ENCODE measurements at places on chromosomes 13 and 19.

DNA sequence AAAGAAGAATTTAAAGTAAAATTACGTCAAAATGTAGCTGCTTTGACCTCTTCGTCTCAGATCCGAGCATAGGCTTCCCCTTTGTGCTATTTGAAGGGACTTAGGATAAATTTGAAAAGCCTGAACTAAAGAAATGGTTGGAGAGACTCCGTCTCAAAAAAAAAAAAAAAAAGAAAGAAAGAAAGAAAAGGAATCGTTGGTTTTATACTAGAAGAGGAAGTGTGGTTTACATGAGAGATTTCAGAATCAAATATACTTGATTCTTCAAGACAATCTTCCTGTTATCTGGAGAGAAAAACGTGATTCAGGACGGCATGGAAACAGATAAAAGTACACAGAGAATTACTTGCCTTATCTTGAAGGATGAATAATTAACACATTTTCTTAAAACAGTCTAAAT, 474 bp upstream of the ZNF780B start:
- DNase-seq = no peak

- no peak for DNase-seq
These were observed 38.2 kb downstream of the TMTC4 start for GRCh38 chr13:100636441-100636840.

- DNase-seq = peak; percentile 56
These were observed 5.1 kb downstream of the CD37 start for GRCh38 chr19:49340069-49340864.

- DNase-seq = no peak
These were observed 11.7 kb upstream of the ADGRE5 start for GRCh38 chr19:14369399-14370168.

DNA sequence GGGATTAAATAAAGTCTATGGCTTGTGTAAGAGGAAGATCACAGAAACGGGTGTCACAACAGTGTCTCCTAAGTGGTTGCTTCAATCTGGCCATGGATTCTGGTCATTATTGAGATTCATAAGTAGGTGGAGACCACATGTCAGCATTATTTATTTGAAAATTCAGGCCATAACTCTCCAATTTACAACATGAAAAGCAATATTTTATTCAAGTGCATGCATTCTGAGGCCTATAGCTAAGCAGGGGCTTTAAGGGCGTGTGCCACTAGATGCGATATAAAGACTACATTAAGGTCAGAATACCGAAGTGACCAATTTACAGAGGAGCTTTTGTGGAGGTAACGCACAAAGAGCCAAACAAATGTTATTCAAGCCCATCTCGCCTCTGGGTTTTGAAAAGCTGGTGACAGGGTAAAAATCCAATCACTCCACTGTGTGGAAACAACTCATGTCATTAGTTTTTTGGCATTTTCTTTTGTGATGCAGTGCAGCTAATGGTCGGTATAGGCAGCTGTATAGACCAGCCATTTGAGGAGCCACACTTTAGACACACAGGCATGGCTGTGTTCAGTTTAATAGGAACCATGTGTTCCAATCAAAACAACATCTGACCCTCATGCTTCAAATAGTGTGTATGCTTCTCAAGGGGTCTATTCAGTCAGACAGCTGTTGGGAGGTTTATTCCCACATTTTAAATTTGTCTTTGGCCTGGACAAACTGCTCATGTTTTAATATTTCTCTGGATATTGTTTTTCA, 123.7 kb downstream of the KL start:
- no peak for DNase-seq

DNA sequence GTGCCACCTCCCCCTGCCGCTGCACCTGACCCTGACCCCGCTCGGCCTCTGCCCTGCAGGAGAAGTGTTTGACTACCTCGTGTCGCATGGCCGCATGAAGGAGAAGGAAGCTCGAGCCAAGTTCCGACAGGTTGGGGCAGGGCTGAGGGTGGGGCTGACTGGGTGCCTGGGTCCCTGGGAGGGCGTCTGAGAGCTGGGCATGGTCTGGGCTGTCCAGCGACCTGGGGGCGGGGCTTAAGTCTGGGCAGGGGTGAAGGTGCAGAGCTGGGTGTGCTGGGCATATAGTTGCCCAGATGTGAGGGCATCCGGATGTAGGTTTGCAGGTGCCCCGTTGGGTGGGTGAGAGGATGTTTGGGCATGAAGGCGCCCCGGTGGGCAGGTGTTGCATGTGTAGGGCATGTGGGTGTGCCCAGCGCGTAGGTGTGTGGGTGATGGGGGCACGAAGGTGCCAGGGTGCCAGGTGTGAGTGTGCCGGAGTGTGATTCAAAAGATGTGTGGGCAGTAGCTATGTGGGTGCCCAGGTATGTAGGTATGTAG, 13.8 kb downstream of the MARK4 start:
- DNase-seq = no peak

DNA sequence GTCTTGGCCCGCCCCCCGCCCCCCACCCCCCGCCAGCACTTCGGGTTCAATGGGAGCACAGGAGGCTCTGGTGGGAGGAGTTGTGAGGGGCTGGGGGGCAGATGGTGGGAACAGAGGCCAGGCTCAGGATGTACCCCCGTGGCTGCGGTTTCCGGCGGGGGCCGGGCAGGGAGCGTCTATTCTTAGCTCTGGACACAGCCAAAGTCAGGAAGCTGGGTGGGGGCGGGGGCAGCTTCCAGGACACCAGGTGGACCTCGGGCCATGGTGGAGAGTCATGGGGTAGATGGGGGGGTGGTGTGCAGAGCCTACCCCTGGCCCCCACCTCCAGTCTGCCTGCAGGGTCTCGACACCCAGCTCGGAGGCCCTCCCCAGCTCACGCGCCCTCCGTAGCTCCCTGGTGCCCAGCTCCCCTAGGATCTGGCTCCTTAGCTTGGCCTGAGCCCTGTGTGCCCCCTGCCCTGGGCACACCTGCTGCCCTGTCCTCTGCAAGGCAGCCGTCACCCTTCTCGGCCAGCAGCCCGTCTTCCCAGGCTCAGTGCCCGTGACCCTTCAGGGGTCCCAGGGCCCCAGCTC, 2.2 kb upstream of the TBXA2R start:
- DNase-seq = peak; percentile 12

GRCh38 chr13:32010136-32010535, 21.4 kb upstream of the FRY start:
- DNase-seq = no peak

- no peak for DNase-seq
These were observed 1.1 kb downstream of the DLEU7 start for GRCh38 chr13:50842251-50842989.

GRCh38 chr13:27226991-27227390, 24.4 kb upstream of the RPL21 start:
- DNase-seq = no peak

DNA sequence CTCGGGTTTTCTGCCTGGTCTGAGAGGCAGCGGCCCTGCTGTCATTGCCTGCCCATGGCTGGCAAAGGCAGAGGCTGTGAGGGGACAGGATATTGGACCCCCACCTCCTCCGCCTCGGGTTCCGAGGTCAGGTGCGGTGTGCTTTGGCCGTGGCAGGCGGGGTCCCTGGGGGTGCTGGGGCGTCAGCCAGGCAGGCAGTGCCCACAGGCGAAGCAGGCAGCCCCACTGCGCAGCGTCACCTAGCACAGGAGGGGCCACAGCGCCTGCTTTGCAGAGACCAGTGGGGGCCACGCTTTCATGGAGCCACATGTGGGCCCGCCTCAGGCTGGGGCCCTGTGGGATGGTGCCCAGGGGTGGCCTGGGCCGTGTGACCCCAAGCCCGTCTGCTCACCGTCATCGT, 96.0 kb downstream of the KDM4B start:
- no peak for DNase-seq

DNA sequence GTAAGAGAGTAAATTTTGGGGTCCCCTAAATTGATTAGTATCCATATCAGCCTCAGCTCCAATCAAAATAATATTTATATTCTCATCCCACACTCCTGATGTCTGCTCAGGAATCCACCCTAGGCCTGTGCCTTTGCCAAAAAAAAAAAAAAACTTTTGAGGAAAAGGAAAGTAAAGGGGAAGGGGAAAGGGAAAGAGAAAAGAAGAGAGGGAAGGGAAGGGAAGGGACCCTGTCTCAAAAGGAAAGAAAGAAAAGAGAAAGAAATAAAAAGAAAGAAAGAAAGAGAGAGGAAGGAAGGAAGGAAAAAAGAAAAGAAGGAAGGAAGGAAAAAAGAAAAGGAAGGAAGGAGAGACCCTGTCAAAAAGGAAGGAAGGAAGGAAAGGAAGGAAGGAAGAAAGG, 91.8 kb upstream of the CACNA1A start:
- no peak for DNase-seq

DNA sequence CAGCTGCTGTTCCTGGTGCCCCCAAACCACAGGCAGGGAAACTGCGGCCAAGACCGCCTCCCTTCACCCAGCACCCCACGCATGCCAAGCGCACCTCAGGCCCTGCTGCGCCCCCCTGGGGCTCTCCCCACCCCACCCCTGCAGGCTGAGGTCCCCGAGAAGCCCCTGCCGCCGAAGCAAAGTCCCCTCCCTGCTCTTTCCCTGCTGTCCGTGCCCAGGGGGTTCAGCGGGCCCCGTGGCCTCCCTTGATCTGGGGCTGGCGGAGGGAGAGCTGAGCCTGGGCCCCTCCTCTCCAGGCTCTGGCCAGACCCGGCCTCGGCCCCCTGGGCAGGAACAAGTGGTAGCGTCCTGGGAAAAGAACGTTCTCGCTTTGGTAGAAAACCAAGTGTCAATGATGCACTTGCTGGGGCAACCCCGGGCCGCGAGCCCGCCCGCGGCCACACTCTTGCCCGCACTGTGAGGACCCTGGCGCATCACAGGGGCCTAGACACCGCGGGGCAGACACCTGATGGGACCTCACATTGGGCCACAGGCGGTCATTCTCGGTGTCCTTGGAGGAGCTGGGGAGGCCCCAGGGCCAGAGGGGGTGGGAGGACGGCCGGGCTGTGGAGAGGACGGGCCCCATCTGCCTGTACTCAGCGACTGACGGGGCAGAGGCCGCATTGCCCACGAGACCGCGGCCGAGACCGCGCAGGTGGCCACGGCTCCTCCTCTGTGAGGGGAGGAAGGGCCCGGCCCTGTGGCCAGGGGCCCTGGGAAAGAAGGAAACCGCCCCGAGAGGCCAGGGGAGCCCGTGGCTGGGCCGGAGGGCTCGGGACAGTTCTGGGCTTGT, 29.0 kb downstream of the GPX4 start:
- DNase-seq = no peak

- no peak for DNase-seq
These were observed 267.3 kb upstream of the SLITRK5 start for GRCh38 chr13:87403748-87404432.

- no peak for DNase-seq
These were observed 15.7 kb upstream of the ENOX1 start for GRCh38 chr13:43802511-43802910.

- DNase-seq = no peak
These were observed 40.2 kb downstream of the UBL3 start for GRCh38 chr13:29810145-29810742.

DNA sequence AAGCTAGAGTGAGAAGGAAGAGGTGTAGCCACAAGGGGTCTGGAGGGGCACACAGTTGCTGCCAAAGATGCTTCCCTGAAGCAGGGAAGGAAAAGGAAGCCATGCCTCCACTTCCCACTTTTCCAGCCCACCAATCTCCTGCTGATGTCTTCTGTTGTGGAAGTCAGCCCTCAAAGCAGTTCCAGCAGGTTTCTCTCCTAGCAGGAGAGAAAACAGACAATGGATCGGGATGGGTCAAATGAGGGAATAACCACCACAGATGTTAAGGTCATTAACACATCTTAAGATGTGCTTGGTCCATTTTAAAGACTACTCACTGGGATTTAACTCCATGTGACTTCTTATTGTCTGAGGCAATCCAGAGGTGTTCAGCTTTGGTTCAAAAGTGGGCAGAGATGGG, 284.1 kb upstream of the SOX21 start:
- DNase-seq = no peak

- DNase-seq = no peak
These were observed 48.0 kb downstream of the GGACT start for GRCh38 chr13:100540621-100541020.

- DNase-seq = no peak
These were observed 3.0 kb upstream of the EFNA2 start for GRCh38 chr19:1282588-1283206.

DNA sequence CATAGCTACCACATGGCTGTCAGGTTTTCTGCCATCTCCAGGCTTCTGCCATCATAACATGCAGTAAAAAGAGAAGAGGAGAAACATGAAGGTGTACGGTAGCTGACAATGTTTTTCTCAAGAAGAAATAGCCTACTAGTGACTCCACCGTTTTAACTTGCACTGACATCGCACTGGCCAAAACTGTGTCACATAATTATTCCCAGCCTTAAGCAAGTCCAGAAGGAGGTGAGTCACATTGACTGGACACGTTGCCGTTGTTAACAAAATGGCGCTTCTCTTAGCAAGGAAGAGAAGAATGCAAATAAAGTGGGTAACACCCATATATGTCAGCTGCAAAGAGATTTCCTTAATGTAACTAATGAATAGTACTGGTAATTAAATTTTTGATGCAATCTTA, 810.4 kb upstream of the SLC10A2 start:
- DNase-seq = no peak

GRCh38 chr19:18761531-18762110, 29.5 kb downstream of the COMP start:
- no peak for DNase-seq

DNA sequence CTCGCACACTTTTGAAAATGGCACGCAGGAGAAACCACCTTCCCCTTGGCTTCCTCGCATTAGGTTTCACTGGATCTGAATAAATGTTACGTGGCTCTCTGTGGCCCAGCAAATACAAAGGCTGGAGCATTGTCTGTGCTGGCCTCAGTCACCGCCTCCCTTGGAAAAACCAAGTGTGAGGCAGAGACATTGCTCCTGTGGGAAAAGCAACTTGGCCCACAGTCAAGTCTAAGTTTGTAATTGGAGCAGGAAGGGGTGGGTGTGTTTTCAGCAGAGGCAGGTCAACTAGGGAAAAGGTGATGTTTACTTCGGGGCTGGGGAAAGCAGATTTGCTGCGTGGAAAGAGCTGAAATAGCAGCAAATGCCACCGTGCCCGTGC, 101.6 kb downstream of the IRS2 start:
- no peak for DNase-seq

DNA sequence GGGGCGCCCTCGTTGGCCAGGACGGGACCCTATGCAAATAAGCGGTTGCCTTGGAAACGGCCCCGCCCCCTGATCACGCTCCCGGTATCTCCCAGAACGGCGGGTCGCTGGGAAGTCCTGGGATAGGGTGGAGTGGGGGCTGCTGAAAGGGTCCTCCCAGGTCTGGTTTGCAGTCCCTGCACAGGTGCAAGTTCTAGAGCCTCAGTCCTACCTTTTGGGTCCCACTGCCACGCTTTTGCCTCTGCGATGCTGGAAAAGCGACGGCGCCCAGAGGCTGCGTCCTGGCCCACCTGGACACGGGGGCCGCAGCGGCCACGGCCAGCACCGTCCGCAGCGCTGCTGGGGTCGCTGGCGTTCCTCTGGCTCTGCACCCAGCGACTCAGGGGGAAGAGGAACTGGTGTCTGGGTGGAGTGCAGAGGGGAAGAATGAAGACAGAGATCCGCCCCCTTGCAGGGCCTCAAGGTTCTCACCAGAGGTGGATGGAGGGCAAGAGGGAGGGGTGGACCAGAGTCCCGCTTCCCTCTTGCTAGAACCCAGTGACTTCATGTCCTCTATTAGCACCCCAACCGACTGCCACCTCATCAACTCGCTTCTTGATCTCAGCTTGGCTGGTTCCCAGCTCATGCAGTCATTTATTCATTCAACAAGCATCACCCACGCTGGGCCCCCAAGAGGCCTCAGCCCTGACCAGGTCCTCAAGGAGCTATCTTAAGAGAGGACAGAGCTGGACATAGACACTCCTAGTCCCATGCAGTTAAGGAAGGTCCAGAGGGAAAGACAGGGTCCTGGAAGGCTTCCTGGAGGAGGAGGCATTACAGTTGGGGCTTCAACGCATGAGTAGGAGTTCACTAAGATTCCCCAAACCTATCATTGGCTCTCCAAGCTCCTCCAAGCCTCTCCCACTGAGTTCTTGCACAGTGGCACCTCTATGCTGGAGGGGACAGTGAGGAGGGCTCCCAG, at the start of gene LRRC25:
Gene LRRC25, minus strand, starts transcription at position 381 of the 961 bp plus-strand sequence. CDS start 659 bp downstream, outside the sequence.
- no peak for DNase-seq
